ENCODE measurements at places on chromosomes 3 and 15. TPM values are rescaled to one million over a fixed set of nuclear protein-coding genes. Genes with fewer than 3 reads are reported as not detected.

DNA sequence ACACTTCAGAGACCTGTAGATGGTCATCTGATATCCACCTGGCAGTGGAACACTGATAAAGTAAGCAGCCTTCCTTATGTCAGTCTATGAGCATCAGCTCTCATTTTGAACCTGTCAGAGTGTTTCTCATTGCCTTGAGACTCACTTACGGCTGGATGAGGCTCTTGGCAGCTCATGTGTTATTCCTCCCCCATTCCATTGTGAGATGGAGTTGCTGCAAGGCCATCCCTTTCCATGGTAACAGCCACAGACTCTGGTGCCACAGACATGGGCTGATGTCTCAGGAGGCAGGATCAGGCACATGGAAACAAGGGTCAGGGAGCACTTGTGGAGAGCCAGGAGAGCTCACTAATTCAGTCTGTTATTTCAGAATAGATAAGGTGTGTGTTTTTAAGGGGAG, 11.9 kb downstream of the KCNAB1 start:
- DNase-seq, result no peak

GRCh38 chr15:44736181-44736765, at the start of gene TRIM69:
TRIM69 (plus strand) TSS chr15:44736528; CDS start chr15:44736705, 177 bp downstream.
- DNase-seq, result no peak

Gene GUCA1C
- not detected for total RNA-seq

- no peak for DNase-seq
Observed at GRCh38 chr3:48012659-48013058, 3.6 kb downstream of the MAP4 start.

Gene SLC33A1
- total RNA-seq, result 32.9 TPM

Gene TM4SF4
- 0.23 TPM for total RNA-seq

Gene TF
- not detected for total RNA-seq

- DNase-seq, result peak; percentile 79
Observed at GRCh38 chr3:101913168-101913567, 63.9 kb downstream of the NFKBIZ start.

- no peak for DNase-seq
Observed at GRCh38 chr3:123311201-123311600, 109.5 kb downstream of the SEC22A start.

Gene HPS3
- total RNA-seq, result 11.3 TPM

DNA sequence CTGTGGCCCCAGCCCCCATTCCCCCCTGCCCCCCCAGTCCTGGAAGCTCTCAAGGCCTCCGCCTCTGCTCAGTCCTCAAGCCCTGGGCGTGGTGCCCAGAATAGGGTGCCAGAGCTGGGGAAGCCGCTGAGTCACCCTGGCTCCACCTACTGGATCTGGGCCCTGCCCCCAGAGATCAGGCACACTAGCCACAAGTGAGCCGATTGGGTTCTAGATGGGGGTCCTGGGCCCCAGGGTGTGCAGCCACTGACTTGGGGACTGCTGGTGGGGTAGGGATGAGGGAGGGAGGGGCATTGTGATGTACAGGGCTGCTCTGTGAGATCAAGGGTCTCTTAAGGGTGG, 5.7 kb downstream of the EIF4G1 start:
- DNase-seq, result peak; percentile 98

GRCh38 chr3:88058306-88058580, 562 bp downstream of the CGGBP1 start:
- DNase-seq, result peak; percentile 8

GRCh38 chr15:25844981-25845680, 18.0 kb downstream of the ATP10A start:
- no peak for DNase-seq

- DNase-seq, result peak; percentile 93
Observed at GRCh38 chr3:124263168-124263567, 271.2 kb upstream of the ROPN1 start.

DNA sequence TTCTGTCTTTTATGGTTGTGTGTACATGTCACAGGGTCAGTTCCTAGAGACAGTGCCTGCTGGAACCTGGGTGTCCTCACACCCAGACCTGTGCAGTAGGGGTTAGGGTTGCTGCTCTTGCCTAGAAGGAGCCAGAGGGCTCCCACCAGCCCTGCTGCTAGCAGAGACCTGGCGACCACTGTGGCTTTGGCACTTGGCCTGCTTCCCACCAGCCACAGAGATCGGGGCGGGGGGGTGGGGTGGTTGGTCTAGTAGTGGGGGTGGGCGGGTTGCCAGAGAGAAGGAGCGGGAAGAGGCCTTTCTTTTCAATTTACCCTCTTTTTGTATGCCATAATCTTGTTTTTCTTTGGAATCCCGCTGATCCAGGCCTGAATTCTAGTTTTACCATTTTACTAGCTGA, 29.4 kb downstream of the EEFSEC start:
- no peak for DNase-seq

DNA sequence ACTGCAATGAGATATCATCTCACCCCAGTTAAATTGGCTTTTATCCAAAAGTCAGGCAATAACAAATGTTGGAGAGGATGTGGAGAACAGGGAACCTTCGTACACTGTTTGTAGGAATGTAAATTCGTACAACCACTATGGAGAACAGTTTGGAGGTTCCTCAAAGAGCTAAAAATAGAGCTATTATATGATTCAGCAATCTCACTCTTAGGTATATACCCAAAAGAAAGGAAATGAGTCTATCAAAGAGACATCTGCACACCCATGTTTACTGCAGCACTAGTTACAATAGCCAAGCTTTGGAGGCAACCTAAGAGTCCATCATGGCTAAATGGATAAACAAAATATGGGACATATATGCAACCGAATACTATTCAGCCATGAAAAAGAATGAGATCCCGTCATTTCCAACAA, 68.0 kb upstream of the HES1 start:
- DNase-seq, result peak; percentile 14

DNA sequence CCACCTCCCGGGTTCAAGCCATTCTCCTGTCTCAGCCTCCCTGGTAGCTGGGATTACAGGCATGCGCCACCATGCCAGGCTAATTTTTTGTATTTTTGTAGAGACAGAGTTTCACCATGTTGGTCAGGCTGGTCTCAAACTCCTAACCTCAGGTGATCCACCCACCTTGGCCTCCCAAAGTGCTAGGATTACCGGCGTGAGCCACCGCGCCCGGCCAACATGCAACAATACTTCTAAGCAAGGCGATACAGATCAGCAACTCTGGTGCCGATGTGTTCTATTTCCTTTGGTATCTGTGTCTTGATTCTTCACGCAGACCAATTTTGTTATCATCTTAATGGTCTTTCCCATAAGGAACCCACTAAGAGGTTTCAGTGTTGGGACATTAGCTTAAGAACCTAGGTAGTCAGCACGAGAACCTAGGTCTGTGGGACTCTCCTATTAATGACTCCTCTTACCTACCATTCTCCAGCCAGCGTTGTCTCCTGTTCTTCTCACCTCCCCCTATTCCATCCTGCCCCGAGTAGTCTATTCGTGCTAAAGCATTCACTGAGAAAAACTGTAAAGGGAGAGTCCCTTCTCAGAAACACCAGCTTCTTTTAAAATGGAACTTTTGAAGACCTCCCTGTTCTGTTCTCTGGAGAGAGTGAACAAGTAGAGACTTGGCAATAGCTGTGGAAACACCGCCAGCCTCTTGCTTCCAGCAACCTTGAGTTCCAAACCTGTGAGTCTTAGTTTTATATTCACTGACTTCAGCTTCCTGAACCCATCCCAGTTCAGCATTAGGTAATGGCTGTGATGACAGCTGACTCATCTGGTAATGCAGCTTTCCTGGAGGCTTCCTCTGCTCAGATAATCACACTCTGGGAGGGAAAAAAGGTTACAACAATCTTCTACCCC, 61.2 kb downstream of the TSC22D2 start:
- DNase-seq, result peak; percentile 98

Gene ACAD11
- 4.7 TPM for total RNA-seq

Gene EFCC1
- total RNA-seq, result not detected

DNA sequence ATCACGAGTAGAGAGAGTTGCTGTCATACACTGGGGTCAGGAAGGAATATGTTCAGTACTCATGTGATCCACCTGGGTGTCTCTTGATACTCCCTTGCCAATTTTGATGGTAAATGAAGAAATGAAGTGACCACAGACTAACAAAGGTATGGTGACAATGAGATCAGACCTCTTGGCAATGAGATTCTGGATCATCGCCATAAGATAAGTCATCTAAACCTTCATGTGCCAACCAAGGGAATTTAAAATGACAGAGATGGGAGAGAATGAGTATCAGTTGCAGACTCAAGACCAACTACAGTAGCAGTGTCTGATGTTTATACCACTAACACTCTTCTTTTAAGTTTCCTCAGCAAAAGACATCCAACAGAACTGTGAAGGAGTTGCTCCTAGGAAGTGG, 601.0 kb downstream of the MECOM start:
- peak; percentile 28 for DNase-seq

Gene PFKFB4
- total RNA-seq, result 33.5 TPM

GRCh38 chr3:192079098-192079497, 618.1 kb downstream of the PYDC2 start:
- no peak for DNase-seq

DNA sequence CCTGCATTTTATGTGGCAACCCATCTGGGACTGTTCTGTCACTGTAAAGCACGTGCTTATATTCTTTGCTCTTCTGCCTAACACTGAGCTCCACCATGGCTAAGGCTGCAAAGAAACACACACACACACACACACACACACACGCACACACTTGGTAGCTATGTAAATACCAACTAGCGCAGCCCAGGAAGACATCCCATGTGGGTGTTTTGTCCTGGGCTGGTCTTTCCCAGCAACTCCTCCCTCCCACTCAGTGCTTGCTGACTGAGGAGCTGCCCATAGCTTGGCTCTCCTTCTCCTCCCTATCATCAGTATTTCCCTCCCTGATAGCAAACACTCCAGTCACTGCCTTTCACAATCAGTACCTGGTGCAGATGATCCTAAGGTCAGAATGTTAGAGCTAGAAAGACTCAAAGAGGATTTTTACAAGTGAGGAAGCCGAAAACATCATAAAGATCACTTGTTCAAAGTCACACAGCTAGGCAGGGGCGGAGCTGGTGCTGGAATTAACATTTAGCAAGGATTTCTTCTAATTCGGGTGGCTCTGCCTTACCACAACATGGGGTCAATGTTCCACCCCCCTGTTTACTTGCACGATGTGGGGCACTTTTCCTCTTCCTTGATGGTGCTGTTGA, 377.1 kb upstream of the TBL1XR1 start:
- no peak for DNase-seq

Gene C3orf49
- total RNA-seq, result not detected

- no peak for DNase-seq
Observed at GRCh38 chr3:143707848-143708247, 140.4 kb downstream of the SLC9A9 start.

- DNase-seq, result no peak
Observed at GRCh38 chr3:13459605-13460340, 20.3 kb upstream of the HDAC11 start.

- DNase-seq, result peak; percentile 86
Observed at GRCh38 chr15:35736150-35736549, 190.2 kb upstream of the DPH6 start.

GRCh38 chr3:12897381-12898289, 56.3 kb upstream of the RPL32 start:
- DNase-seq, result peak; percentile 82

Gene SACM1L
- 30.1 TPM for total RNA-seq
